ENCODE measurements at places on chromosomes 13 and 19.

GRCh38 chr13:59488436-59488835 lies 675.3 kb downstream of the DIAPH3 start:
- no peak for DNase-seq

DNA sequence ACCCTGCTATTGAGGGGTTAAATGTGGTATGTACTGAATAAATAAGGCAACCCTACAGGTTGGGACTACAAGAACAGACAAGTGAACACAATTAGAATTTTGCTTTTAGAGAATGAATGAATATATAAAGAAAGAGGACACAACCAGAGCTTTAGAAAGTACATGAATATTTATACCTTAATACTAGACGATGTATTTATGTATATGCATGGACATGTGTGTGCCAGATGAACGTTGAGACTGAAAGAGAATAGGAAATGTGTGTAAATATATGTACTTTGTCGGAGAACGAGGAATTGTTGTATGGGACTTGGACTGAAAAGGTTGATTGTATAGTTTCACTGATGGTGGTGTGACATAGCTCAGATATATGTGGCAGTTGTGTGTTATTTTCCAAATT lies 9.3 kb upstream of the COG6 start:
- DNase-seq: no peak

DNA sequence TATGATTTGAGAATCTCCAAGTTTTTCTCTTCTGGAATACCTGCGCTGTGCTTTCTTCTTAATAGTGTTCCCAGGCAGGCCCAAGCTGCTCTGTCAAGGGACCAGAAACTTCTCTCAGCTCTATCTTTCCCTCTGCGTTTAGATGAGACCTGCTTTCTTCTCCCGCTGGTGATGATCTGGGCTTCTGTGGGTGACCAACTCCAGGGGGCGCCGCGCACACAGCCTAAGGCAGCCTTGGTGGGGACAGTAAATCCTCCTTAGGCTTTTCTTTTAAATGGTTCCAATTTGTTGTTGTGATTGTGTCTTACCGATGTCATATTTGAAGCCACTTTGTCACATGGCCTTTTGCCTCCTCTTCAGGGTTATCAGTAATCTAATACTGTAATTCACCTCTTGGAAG lies 439.4 kb upstream of the KLF12 start:
- no peak for DNase-seq

DNA sequence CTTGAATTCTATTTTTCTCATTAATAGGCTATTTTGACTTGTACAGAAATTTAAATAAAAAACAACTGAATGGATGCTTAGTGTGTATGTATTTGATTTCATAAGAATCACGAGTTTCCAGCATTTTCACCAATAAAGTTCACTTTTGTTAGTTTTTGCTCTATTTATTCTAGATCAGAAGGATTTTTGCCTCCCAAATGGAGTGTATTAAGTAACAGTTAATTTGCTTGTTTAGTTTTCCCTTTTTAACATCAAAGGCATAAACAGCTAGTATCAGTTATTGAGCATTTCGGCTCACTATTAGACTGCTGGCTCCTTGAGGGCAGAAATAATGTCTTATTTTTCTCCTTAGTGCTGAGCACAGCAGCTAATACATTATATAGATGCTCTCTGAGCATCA lies 414.1 kb downstream of the FGF9 start:
- no peak for DNase-seq

DNA sequence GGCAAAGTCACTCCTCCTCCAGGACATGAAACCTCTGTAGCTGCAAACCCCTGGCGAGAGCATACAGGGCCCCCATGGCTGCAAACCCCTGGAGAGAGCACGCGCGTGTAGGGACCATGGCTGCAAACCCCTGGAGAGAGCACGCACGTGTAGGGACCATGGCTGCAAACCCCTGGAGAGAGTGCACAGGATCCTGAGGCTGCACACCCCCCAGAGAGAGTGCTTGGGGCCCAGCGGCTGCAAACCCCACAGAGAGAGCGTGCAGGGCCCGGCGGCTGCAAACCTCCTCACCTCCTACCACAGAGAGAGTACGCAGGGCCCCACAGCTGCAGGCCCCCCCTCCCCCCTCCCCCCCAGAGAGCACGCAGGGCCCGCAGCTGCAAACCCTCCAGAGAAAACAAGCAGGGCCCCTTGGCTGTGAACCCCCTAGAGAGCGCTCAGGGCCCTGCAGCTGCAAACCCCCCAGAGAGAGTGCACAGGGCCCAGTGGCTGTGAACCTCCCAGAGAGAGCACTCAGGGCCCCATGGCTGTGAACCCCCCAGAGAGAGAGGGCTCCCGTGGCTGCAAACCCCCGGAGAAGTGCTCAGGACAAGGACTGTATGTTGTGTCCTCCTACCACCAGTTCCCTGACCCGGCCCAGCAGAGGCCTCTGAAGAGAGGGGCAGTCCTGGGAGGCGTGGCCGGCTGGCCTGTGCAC lies 7.3 kb downstream of the ADPRHL1 start:
- DNase-seq: no peak

DNA sequence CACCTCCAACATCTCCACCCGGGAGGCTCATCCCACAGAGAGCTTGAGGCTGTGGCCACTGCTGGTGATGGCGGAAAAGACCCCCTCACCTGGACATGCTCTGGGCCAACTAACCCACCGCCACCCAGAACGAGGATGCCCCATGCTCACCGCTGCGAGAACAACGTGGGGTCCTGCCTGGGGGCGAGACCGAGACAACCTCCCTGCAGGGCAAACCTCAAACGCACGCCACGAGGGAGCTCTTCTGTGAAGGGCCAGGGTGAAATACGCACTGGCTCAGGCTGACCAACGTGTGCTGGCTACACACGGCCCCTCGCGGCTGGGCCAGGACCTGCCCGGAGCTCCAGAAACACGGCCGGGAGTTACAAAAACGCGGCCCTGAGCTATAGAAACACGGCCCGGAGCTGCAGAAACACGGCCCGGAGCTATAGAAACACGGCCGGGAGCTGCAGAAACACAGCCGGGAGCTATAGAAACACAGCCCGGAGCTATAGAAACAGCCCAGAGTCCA lies 19.0 kb upstream of the PLPP2 start:
- no peak for DNase-seq

- DNase-seq: no peak
Measured at GRCh38 chr13:114049026-114049425, 75.2 kb upstream of the C13orf46 start.

DNA sequence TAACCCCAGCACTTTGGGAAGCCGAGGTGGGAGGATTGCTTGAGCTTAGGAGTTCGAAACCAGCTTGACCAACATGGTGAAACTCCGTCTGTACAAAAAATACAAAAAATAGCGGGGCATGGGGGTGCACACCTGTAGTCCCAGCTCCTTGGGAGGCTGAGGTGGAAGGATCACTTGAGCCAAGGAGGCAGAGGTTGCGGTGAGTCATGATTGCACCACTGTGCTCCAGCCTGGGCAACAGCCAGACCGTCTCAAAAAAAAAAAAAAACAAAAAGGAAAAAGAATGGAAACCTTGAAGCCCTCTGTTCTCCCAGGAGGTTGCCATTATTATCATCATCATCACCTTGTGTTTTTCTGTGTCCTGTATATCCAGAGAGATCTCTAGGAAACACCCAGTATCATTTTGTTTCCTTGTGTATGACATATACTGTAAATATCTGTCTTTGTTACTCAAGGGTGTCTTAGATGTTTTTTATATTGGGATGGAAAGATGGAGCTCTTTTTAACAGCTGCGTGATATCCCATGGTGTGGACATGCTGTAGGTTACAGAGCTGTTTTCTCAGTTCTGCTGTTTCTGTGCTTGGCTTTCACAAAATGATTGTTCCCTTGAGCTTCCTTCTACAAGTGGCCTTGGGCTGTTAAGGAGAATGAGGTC lies 11.8 kb downstream of the CHAF1A start:
- DNase-seq: no peak

- DNase-seq: no peak
Measured at GRCh38 chr19:53906211-53907192, 2.6 kb upstream of the CACNG7 start.

DNA sequence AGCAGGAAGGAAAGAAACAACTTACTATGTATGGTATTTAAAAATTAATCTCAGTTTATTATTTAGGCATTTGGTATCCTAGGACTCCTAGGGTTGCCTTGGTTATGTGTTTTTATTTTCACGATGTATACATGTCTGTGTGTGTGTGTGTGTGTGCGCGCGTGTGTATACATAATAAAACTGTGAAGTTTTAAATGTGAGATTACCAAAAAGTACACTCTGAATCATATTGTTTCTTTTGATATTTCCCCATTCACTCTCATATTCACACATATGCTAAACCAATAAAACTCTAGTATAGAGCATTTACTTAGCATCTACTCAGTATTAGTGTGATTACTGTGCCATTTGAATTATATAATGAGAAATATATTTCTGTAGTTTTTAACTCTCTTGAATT lies 30.8 kb upstream of the NDFIP2 start:
- DNase-seq: no peak

GRCh38 chr19:2587001-2587719 lies 111.2 kb downstream of the GADD45B start:
- DNase-seq: no peak

DNA sequence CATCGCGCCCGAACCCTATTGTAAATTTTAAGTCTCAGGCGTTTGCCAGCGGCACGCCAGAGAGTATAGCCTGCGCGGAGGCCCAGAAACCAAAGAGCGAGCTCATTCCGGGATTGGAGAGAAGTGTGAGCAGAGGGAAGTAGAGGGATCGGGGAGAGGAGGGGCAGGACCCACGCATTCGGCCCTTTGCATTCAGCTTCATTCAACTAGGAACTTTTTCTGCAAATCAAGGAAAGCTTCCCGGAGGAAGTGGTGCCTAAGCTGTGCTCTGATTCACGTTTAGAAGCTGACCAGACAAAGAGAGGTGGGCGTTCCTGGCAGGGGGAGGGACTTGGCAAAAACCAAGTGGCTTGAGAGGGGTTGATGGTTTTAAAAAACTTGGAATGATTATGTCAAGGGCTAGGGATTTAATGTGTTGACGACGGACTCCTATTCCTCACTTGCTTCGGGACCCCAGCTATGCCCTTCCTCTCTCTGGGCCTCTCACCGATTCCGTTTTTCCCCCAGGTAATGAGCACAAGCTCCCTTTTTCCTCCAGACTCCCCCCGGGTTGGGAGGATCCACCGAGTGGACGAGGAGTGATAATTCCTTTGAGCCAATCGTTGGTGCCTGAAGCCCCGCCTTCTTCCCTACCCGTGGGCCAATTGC lies 811 bp upstream of the PRMT1 start:
- DNase-seq: peak; percentile 75

DNA sequence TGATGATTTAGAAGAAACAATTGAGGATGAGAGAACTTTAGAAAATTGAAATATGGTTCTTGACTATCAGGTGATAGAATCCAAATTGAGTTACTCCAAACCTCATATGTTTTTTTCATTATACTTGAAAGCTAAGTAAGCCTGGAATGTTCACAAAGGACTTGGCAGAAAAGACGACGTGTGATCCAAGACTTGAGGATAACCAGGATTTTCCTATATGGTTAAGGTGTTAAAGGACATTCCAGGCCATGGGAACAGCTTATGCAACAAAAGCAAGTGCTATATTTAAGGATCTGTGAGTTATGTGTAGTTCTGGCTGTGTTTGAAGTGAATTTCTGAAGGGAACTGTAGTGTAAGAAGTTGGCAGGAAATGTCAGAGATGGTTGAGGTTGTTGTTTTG lies 52.5 kb downstream of the SLITRK1 start:
- DNase-seq: no peak

- DNase-seq: no peak
Measured at GRCh38 chr13:31350560-31350959, 150.8 kb downstream of the B3GLCT start.

GRCh38 chr19:18587561-18587960 lies 1.0 kb upstream of the REX1BD start:
- no peak for DNase-seq

- peak; percentile 94 for DNase-seq
Measured at GRCh38 chr13:49690995-49691784, at the start of gene EBPL. TSS of gene EBPL (minus strand) at chr13:49691486. CDS start at chr13:49691424, 62 bp downstream.

DNA sequence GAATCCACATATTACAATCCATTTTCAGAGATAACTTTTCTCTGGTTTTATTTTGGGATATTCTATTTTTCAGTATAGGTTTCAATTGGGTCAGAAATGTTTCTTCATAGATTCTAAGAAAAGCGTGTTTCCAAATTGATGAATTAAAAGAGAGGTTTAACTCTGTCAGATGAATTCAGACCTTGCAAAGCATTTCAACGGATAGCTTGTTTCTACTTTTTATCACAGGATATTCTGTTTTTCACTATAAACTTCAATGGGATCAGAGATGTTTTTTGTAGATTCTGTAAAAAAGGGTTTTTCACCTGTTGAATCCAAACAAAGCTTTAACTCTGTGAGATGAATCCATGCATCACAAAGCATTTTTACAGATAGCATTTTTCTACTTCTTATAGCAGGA lies 1498.1 kb downstream of the UQCRFS1 start:
- no peak for DNase-seq

DNA sequence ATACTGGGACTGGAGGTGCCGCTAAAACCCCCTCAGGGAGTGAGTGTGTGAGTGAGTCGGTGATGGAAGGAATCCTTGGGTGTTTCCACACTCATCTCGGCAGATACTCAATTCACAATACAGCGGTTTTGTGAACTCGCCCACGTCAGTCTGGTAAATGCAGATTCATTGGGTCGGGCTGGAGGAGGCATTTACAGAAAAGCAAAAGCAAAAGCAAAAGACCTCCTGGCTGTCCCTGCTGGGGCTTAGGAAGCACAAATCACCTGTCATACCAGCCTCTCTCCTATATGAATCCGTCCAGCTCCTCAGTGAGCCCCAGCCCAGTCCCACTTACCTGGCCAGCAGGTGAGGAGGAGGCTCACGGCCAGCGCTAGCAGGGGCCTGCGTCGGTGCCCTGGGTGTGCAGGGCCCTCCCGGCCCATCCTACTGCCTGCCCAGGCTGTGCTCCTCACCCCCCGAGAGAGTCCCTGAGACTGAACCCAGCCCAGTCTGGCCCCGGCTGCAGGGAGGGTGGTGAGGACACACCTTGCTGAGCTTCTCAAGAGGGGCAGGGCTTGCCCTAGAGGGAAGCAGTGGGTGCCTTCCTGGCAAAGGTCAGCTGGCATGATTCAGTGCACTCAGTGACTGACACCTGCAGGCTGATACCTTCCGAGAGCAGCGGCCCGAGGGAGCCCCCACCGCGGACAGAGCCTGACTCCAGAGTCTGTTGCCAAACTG lies at the start of gene MUC16:
Gene MUC16, minus strand, starts transcription at position 475 of the 717 bp plus-strand sequence.
- DNase-seq: no peak

DNA sequence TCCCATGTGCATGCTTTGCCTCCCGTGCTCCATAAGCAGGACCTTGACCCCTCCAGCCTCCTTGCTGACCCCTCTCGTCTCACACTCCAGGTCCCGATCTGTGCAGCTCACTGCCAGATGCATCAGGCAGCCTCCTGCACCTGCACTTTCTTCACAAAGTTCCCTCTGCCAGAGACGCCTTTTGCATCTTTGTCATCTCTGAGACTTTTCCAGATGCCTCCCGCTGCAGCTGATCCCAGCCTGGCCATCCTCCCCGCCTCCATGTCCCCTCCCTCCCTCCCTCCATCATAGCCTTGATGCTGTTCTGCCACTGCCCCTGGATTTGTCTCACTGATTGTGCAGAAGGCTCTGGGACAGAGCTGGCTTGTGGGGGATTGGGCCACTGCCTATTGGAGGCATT lies 29.9 kb downstream of the PPP1R37 start:
- DNase-seq: no peak
